ENCODE measurements at places on chromosomes 11 and 22.

- no peak for DNase-seq
Measured at GRCh38 chr11:105236664-105237063, 97.1 kb upstream of the CARD18 start.

GRCh38 chr11:86234831-86235461 lies 9.6 kb upstream of the EED start:
- DNase-seq: no peak

- no peak for DNase-seq
Measured at GRCh38 chr22:25645266-25645665, 80.8 kb downstream of the GRK3 start.

- no peak for DNase-seq
Measured at GRCh38 chr11:32427935-32428664, 7.2 kb downstream of the WT1 start.

DNA sequence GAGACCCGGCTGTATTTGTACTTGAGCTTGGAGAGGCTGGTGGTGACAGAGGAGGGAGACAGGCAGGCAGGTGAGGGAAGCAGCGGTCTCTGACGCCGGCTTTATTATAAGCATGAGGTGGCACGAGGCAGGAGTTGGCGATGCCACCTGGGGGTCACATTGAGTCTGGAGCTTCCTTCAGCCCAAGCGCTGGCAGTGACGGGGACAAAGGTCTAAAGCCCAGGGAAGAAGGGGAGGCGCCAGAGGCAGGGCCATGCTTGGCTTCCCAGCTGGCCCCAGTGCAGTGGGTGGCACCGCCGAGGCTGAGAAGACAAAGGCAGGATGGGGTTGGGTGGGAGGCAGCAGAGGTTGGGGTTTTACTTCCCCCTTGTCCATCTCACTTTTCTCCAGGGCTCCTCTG lies 4.5 kb downstream of the FXYD2 start:
- DNase-seq: no peak

- no peak for DNase-seq
Measured at GRCh38 chr11:35388061-35388460, 31.3 kb downstream of the SLC1A2 start.

DNA sequence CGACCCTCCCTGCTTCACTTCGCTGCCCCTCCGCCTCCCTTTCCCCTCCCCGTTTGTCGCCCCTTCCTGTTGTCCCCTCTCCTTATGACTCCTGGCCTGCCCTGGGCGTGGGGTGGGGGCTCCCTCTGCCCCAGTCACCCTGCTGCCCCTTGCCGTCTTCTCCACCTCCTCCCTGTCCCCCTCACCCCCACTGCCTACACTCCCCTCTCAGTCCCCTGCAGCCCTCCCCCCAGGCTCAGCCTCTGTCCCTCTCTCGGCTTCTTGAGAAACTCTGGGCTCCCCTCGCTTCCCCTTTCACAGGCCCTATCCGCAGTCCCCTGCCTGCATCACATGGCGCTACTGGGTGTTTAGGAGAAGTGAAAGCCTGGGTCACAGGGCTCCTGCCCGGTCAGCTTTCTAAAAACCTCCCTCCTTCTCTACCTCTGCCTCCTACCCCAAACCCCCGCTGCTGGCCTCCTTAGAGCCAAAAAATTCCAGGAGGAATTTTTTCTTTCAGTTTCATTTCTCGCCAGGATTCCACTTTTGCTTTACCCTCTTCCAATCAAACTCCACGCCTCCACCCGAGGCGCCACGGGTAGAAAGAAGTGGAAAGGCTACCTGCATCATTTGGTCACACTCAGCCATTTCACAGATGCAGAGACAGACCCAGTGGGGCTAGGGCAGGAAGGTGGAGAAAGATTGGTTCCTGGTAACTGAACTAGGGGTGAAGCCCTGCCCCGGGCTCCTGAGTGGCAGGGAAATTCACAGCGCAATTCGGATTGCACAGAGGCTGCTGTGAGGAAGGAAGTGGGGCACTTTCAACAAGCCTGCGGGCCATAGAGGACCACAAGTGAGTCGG lies at the start of gene SLC15A3:
Gene SLC15A3, minus strand, starts transcription at position 273 of the 838 bp plus-strand sequence. CDS start 625 bp downstream, outside the sequence.
- DNase-seq: no peak

- no peak for DNase-seq
Measured at GRCh38 chr11:10943968-10944367, 86.1 kb upstream of the ZBED5 start.

DNA sequence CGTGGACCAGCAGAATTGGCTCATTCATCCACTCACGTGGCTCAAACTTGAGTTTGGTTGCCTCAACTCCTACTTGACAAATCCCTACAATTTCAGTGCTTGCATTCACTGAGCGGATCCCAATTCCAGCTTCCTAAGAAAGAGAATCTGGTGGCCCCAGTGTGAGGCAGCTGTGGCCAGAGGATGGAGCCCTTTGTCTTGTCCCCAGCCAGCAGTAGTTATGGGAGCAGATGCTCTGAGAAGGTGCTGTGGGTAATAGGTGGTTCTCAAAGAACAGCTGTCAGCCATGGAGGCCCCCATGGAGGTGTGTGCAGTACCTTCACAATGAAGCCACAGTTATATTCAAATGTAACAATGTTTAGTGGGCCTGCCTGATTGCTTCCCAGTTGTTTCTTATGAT lies 39.3 kb downstream of the KREMEN1 start:
- DNase-seq: no peak

- peak; percentile 74 for DNase-seq
Measured at GRCh38 chr11:112226062-112226830, at the start of gene PTS. PTS (plus strand) TSS chr11:112226428; CDS start chr11:112226444, 16 bp downstream.

- DNase-seq: no peak
Measured at GRCh38 chr11:20084921-20085814, 75.1 kb downstream of the DBX1 start.

- DNase-seq: no peak
Measured at GRCh38 chr11:16225623-16226022, 130.7 kb downstream of the SOX6 start.

GRCh38 chr22:49712195-49712791 lies 115.4 kb downstream of the BRD1 start:
- no peak for DNase-seq

DNA sequence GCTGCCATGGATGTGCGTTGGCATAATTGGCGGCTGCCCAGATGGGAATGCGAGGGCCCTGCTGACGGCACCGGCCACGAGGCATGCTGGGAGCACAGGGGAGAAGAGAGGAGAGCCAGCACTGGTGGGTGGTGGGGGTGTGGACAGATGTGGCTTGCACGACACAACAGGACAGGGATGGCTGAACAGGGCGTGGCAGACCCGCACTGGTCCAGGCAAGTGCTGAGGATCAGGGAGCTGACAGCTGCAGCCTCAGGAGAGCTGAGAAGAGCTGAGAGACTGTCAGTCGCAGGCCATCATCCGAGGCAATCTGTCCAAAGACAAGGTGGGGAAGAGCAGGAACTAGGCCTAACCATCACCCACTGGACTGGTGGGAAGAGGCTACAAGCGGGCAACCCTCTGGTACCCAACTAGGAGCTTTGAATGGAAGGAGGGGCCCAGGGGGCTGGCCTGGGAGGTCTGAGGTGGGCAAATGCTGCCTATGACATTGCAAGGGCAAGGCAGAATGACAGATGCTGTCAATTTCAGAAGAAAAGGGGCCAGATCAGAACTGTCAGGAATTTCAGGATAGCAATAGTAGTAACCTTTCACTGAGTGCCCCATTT lies 2.4 kb downstream of the GNB1L start:
- DNase-seq: no peak

DNA sequence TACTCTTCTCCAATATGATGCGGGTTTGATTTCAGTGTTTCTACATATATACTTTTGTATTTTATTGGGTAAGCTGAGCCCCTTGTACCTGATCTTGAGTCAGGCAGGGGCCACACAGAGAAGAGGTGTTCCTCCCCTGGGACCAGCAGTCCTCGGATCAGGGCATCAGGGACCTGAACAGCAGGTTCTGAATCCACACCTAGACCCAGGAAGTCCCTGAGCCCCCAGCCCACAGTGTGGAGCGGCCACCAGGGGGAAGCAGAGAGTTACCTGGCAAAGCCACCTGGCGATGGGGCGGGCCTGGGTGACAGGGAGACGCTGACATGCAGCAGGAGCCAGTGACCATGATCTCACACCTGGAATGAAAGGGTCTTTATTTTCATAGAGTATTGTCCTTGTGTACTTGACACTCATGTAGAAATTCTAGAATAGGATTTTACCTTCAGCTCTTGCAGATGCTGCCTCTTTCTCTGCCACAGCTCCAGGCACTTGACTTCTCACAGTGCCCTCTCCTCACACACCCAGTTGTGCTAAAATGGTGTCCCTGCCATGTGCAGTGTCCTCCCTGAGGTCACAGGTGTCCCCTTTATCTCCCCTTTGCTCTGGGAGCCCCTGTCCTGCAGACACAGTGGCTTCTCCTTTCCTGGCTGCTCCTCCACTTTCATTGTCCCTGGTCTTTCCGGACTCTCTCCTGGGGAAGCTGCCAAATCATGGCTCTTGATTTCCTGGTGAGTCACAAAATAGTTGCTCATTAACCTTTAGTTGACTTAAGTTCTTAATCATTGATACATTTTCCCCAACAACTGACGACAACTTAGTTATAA lies 48.5 kb downstream of the GGTLC2 start:
- peak; percentile 51 for DNase-seq

DNA sequence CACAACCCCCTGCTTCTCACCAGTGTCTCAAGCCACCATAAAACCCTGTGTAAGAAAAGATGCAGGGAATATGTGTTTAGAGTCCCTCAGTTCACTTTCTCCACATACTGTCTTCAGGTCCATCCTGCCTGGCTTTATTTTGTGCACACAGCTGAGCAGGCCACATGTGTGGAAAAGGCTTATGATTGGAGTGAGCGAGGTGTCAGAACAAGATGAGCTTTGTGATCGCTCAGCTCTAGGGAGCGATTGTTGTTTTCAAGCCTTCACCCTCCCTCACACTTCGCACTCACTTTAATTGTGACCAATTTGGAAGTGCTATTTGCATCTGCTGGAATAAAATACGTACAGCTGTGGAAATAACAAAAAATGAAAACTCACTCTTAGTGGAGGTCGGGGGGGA lies 931.1 kb upstream of the TENM4 start:
- no peak for DNase-seq

DNA sequence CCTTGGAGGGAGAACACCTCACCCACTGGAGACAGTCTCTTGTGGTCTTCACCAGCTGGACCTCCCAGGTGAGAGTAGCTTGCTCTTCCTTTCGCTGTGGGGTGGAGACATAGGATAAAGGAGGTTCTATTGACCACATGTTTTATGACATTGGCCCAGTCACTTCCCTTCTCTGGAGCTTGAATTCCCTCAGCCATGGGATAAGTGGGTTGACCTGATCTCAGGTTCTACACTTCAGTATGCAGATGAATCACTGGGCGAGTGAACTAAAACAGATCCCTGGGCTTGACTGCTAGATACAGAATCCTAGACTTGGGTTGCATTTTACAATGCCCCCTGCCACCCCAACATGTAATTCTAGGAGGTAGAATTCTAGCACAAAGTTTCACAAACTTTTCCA lies 54.8 kb upstream of the PRSS23 start:
- DNase-seq: no peak

DNA sequence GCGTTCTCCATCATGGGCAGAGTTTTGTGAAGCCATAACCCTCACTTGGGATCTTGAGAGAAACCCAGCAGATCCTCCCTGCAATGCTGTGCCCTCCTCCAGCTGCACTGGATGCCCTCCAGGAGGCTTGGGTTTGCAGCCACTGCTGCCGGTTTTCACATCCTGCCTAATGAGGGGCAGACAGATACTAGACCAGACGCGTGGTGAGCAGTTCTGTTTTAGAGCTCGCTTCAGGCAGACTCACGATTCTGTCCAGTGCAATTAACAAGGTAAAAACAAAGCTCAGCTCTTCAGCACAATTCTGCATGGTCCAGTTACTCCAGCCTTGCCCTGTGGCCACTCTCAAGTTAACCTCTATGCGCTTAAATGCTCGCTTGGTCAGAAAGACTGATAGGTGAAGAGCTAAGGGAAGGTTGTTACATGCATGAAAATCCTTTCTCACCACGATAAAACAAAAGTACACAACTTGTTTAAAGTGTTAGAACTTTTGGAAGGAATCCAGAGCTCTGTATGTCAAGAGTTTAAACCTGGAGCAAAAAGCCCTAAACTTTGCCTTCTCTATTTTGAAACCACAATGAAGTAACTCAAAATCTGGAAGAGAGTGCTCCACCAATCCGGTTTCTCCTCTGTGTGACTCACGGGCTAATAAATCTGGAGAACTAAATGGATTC lies 292.3 kb upstream of the FAT3 start:
- DNase-seq: no peak

DNA sequence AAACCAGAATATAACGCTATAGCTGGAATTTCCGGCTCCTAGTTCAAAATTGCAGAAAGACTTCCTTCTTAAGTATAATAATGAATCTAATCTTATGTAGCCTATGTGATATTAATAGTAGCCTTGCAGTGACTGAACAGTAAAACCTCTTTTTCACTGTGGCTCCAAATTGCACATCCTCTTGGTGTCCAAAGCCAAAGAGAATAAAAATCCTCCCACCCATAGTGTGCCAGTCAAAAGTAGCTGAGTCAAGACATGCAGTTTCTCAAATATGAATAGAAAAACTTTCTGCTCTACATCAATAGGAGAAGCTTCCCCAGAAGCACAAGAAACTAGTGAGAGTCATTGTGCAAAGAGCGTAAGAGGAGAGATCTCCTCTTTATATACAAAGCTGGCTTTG lies 76.0 kb upstream of the PICALM start:
- no peak for DNase-seq

DNA sequence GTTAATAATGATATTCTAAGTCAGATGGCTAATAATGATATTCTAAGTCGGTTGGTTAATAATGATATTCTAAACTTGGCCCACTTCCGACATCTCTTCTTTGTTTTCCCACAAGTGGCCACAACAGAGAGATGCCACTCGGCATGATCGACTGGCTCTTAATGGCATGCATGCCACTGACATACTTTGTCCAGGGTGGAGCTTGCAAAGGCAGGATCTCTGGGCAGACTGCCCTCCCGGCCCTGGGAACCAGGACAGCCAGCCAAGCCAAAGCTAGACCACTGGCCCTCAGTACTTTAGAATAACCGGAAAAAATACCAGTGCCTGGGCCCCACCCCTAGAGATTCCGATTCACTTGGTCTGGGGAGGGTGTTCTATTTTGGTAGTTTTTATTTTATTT lies 78.1 kb downstream of the KIAA1671 start:
- no peak for DNase-seq

DNA sequence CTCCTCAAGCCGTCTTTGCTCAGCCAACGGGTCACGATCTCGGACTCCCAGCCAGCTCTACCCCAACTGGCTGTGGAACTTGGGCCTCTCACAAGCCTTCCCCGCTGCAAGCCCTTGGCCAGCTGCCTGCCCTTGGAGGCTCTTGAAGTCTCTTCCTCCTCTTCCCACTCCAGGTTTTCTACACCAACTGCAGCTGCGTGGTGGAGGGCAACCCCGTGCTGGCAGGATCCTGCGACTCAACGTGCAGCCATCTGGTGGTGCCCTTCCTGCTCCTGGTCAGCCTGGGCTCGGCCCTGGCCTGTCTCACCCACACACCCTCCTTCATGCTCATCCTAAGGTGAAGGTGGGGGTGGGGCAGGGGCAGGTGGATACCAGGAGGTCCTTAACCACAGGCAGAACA lies 40.5 kb upstream of the TPBGL start:
- no peak for DNase-seq

DNA sequence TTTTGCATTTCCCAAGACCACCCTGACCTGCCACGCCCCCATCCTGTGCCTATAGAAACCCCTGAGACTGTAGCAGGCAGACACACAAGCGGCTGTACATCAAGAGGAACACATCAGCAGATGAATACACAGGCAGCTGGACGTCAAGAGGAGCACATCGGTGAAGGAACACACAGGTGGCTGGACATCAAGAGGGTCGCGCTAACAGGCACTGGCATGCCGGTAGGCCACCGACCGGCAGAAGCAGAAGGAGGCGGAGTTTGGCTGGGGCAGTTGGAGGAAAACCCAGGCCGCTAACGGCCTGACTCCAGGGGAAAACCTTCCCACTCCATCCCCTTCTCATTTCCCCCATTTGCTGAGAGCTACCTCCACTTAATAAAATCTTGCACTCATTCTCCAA lies 5.4 kb upstream of the IPO7 start:
- no peak for DNase-seq
